ENCODE measurements at places on chromosomes 7 and 10.

DNA sequence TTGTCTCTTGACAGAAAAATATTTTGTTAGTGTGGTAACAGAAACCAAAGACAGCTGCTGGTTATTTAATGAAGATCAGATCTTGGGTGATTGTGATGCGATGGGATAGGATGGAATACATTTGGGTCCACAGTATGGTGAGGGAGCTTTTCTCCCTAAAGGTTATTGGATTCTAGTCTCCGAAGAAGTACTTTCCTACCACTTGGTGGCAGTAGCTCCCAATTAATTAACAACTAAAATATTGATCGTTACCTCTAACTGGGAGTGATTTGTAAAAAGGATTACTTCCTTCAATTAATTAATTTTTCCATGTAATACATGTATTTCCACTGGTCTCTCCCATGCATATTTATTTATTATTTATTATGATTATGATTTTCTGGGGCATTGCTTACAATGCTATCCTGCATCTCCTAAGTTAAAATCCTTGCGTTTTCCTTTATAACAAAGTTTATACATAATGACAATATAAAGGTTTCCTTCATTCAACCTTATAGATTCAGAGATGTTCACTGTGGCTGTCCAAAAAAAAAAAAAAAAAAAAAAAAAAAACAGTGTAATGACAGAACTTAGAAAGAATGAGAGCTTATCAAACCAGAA is 25.6 kb downstream of the TMEM196 start:
- peak; percentile 46 for DNase-seq

DNA sequence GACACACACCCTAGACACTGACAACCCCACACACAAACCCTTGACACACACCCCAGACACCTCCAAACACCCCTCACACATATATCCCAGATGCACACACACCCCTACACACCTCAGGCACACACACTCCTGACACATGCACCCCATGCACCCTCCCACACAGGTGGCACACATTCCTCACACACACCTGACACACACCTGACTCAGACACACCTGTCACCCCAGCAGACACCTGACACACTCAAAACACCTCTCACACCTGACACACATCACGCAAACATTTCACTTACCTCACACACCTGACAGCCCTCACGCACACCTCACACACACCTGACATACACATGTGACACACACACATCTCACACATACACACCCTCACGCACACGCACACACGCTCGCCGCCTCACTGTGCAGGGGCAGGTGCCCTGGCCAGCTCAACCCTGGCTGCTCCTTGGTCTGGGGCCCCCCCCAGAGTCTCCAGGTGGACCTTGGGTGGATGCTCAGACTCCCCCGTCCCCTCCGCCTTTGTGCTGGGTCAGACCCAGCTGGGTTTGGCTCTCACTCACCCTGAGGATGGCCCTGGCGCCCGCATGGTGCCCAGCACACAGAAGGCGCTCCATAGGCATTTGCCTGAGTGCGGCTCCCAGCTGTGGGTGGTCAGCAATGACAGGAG is 3.1 kb upstream of the CALY start:
- DNase-seq: no peak

DNA sequence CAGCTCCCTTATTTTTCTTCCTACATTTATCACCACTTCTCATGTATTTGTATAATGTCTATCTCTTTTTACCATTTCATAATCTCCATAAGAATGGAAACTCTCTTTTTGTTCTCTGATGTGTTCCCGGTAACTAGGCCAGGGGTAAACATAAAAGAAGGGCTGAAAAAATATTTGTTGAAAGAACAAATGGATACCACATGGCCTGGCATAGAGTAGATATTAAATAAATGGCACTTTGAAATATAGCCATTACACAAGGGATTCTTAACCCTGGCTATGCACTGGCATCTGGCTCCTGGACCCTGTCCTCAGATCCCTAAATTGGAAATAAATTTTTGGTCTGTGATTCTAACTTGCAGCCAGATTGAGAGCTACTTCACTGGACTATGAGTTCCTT is 30.4 kb downstream of the ELAPOR2 start:
- no peak for DNase-seq

GRCh38 chr7:82595176-82595575 is 151.6 kb upstream of the CACNA2D1 start:
- DNase-seq: no peak

DNA sequence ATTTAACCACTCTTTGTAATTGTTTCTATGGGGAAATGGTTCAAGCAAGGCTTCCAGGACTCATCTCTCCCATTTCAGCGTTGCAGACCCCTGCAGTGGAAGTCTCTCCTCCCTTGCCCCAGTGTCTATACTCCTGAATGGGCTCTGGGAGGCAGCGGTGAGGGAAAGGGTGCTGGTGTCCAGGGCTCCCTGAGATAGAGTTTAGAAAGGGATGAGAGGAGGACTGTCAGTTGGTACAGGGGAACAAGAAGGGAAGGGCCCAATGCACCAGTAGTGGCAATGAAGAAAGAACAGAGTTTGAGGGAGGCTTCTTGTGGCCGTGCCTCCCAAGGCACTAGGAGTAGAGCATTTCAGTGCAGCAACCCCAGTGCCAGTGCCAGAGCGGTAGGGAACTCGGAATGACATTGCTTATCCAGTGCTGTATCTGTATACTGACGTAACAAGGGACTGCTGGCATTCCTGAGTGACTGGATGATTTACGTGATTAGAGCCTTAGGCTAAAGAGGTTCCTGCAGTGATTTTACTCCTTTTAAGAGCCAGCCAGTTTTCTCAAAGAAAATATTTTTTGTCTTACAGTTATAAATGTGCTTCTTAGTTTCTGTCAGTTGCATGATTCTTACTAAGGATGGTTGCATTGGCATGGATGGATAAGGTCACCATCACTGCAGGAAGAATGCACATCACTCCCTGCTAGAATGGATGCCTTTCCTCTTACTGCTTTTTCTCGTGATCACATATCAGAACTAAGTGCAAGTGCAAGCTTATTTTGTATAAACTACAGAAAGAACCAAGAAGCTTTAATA is 28.0 kb downstream of the PRPF18 start:
- no peak for DNase-seq
